ENCODE measurements at places on chromosomes 1 and 21.
A peak's percentile ranks its signal among the peaks of the same experiment; 100 is the strongest.

- no peak for DNase-seq
Observed at GRCh38 chr1:10667861-10668761, 128.3 kb downstream of the CASZ1 start.

GRCh38 chr1:207313131-207313530 lies 8.3 kb upstream of the CD55 start:
- no peak for DNase-seq

DNA sequence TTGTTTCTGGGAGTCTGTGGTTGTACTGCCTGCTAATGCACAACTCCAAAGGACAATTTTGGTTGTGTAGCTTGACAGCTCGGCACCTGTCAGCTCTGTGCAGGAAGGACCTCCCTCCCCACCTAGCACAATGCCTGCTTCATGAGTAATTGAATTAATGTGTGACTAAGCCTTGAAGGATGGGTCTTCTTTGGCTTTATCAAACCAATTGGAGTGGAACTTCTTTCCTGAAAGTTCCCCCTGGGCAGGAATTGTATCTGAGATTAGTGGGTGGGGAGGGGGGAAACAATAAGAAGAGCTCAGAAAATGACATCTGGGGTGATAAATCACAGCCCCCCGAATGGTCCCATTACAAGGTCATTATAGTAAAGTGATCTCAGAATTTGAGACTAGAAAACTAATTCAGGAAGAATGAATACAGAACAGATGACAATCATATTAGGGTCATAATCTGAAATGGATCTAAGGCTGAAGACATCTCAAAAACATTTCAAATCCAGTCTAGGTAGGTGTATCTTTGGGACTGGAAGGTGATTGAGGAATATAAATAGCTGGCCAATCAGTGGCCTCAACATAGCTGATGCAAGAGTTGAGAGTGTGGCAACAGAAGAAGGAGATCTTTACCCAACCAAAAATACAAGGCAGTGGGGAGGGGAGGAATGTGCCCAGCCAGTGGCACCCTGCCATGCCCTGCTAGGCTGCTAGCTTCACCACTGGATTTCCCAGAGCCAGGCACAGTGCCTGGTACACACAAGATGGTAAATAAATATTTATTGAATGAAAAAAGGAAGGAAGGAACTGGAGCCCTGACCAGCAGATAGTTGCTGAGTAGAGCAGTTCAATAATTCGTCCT lies 10.1 kb upstream of the SESN2 start:
- DNase-seq = peak; percentile 60

GRCh38 chr1:223853748-223854147 lies 8.0 kb upstream of the TP53BP2 start:
- no peak for DNase-seq

GRCh38 chr1:36486093-36486438 lies 3.4 kb upstream of the CSF3R start:
- no peak for DNase-seq

DNA sequence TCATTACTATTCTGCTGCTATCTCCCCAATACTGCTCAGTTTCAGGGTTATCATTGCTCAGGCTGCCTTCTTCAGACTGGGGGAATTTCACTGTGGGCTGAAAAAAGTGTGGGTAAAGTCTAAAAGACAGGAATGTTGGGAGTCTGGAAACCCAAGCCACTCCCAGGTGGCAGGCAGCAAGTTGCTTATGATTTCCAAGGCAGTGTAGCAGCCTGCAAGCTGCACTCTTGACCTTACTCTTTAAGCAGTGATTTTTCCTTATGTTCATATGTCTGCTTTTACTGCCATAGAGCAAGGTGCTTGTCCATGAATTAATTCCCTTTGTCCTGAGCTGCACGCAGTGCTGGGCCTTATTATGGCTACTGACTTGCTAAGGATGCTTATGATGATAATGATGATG lies 53.1 kb downstream of the PHC2 start:
- no peak for DNase-seq

GRCh38 chr21:41729701-41730366 lies 37.0 kb downstream of the RIPK4 start:
- DNase-seq = no peak

DNA sequence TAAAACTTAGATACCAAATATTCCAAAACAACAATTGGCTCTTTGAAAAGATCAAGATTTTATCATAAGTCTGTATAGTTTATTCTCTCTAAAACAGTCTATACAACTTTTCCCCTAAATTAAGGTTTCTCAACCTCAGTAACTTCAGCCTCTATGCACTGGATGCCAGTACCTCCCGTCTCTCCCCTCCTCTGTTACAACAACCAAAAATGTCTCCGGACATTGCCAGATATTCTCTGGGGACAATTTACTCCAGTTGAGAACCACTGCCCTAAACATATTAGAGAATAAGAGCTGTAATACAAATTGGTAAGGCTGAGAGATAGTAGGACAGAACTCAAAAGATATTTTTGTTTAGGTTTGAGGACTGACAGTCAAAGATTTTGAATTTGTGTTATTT lies 71.6 kb downstream of the TMEM200B start:
- no peak for DNase-seq

DNA sequence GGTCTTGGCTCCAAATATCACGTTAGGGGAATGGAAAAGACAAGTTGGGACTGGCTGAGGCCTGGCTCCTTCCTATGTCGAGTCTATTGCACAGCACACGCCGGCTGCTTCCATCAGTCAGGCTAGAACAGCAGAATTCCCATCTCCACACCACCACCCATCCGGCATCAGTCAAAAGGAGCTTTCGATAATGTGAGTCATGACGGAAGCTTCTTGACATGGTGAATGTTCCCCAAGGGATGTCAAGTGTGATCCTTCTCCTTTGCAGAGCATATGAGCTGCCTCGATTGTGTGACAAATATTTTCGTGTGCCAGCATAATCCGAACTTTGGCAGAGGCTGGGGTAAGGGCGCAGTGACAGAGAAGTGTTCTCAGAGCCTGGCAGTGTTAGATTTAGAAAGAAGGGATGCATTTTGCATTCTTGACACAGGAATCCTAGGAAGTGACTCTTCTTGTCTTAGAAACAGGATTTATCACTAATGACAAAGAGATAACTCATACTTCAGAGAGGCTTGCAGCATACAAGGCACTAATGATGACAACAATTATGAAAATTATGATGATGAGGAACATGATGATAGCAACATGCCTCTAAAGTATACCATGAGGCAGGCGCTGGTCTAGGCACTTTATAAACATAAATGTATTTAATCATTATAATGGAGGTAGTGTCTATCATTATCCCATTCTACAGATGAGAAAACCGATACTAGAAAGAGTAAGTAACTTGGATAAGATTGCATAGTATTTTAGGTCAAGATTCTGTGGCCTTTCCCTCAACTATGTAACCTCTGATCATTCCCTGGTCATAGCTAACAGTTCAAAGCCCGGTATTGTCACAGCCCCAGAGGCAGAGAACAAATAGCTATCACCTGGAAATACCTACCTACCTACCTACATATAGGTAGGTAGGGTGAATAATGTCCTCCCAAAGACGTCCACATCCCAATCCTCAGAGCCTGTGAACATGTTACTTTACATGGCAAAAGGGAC lies 135.0 kb downstream of the KCNJ6 start:
- DNase-seq = no peak

- no peak for DNase-seq
Observed at GRCh38 chr1:34843392-34844251, 15.9 kb downstream of the SMIM12 start.

- no peak for DNase-seq
Observed at GRCh38 chr1:64231153-64231552, 27.7 kb downstream of the UBE2U start.

DNA sequence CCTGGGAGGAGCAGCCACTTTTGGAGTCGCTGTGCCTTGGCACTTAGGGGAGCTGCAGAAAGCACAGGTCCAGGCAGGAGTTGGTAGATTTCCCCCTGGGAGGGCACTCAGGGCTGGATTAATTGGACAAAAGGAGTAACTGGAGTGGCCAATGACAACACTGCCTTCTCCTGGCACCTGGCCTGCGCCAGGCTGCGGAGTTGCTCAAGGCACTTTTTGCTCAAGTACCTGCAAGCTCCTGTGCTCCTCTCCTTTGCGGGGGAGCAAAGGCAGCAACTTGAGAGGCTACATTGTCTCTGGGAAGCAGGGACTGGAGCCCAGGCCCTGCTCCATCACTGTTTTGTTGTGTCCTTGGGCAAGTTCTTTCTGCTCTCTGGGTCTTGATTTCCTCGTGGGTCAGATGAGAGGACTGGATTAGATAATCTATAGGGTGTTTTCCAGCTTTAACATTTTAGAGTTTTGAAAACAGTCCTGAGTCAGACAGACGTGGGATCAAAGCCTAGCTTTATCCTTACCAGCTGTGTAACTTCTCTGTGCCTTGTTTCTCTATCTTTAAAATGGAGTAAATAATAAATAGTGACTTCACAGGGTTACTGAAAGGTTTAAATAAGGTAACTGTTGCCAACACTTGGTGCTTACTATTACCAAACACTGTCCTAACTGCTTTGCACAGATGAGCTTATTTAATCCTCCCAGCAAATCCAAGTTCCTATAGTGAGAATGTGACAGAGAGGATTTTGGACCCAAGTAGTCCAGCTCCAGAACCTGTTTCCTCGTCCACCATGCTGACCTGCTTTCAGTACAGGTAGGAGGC lies 18.0 kb upstream of the GRHL3 start:
- no peak for DNase-seq

GRCh38 chr1:25090707-25091422 lies 141.4 kb downstream of the SYF2 start:
- DNase-seq = no peak

- DNase-seq = no peak
Observed at GRCh38 chr1:28577052-28577678, 14.9 kb upstream of the RAB42 start.

GRCh38 chr1:13587256-13588030 lies 3.8 kb downstream of the PDPN start:
- no peak for DNase-seq

DNA sequence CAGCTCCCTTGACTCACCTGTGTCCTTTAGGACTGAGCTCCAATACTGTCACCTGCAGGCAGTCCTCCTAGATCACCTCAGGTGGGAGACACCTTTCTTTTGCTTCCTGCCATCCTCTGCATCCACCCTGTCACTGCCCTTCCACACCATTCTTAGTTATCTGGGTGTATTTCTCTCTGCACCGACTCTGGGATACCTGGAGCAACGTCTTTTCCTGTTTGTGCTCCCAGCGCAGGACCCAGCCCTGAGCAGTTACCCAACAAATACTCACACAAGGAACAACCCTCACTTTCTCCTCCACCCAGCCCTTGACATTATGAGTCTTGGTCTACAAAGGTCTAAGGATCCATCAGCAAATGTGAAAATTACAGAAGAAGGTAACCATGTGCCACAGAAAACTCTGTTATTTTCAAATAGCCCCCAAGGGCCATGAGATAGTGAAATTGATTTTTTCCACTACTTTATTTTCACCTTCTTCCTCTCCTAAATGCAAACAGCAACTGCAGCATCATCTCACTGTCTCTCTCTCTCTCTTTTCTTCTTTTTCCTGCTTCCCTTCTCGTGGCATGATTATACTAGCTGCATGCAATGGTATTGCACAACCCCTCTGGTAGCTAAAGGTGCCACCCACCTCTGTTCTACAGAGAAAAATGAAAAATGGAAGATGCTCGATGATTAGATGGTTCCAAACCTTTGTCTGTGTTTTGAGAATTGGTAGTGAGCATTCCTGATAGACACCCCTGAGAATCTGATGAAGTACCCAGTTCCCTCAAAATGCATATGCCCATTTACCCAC lies 89.0 kb downstream of the MIS18A start:
- DNase-seq = no peak

DNA sequence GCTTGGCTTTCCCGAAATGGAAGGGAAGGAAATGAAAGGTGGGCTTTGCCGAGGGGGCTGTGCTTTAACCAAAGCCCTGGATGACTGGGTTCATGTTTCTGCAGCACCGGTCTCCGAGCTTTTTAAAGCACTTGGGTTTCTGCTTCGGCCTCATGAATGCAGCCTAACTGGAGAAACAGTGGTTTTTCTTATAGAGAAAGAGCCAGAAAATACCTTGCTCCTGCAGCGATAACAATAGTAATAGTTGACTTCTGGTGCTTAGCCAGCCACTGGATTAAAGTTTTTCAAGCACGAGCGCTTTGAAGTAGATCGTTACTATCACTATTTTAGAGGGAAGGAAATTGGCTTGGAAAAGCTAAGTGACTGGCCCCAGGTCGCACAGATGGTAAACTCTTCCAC lies 500 bp upstream of the DOCK7 start:
- peak; percentile 18 for DNase-seq

DNA sequence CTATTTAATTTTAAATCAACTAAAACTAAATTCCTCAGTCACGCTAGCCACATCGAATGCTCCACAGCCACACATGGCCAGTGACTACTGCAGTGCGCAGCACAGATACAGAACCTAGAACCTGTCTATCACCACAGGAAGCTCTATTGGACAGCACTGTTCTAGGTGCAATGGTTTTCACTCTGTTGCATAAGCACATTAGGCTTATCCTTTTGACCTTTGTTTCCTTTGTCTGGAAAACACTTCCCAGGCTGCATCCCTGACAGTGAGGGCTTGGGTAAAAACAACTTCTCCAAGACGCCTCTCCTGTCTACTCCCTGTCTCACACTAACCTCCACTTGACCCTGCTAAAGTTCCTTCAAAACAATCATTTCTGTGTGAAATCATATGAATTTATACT lies 33.6 kb upstream of the RAP1GAP start:
- no peak for DNase-seq

DNA sequence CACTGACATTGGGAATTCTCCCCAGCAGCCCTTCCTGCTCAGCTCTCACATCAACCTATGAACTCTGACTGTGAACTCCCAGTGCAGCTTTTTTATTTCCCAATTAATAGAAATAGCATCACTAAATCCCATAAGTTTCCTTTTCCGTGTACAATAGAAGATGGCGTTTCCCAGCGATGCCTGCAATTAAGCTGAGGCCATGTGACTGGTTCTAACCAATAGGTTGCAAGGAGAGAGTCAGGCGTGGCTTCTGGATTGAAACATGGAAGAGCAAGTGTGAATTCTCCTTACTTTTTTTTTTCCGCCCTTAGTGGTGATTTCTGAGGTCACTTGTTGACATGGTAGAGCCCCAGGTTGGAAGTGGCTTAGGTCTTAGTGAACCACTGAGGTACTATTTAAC lies 59.0 kb upstream of the IGSF5 start:
- DNase-seq = no peak

Measured in hematopoietic multipotent progenitor cell treated with erythropoietin and hydrocortisone succinate and interleukin-3 and kit ligand, for 15 days (in vitro differentiated cells).